ENCODE measurements at places on chromosomes 13 and 19. TPM values are rescaled to one million over a fixed set of nuclear protein-coding genes. Genes with fewer than 3 reads are reported as not detected.

ZNF440 gene
- total RNA-seq, result 19.4 TPM

ZNF610 gene
- total RNA-seq, result 21.7 TPM

ZNF709 gene
- 28.1 TPM for total RNA-seq

GMIP gene
- total RNA-seq, result 16.8 TPM

VSIG10L gene
- 1.6 TPM for total RNA-seq

STXBP2 gene
- total RNA-seq, result 3.5 TPM

ERICH4 gene
- not detected for total RNA-seq

MYH14 gene
- total RNA-seq, result 4.4 TPM

SHANK1 gene
- 23.3 TPM for total RNA-seq

OR7A5 gene
- total RNA-seq, result not detected

AP1M2 gene
- 2.1 TPM for total RNA-seq

CXCL17 gene
- total RNA-seq, result not detected

RUBCNL gene
- 5.8 TPM for total RNA-seq

FCHO1 gene
- total RNA-seq, result 30.0 TPM

LILRB2 gene
- total RNA-seq, result 0.46 TPM

SYNE4 gene
- total RNA-seq, result 1.6 TPM

OR10H1 gene
- total RNA-seq, result not detected

ZNF763 gene
- total RNA-seq, result 3.5 TPM

CEACAM4 gene
- not detected for total RNA-seq

ZNF700 gene
- 15.0 TPM for total RNA-seq

STARD13 gene
- total RNA-seq, result 15.7 TPM

SLC25A41 gene
- total RNA-seq, result 0.69 TPM

PEAK3 gene
- not detected for total RNA-seq

RFPL4A gene
- total RNA-seq, result not detected

CDX2 gene
- not detected for total RNA-seq

Data from diencephalon (tissue), 1 donor.